ENCODE measurements at places on chromosomes 1 and 21. TPM values are rescaled to one million over a fixed set of nuclear protein-coding genes. Genes with fewer than 3 reads are reported as not detected.

DNA sequence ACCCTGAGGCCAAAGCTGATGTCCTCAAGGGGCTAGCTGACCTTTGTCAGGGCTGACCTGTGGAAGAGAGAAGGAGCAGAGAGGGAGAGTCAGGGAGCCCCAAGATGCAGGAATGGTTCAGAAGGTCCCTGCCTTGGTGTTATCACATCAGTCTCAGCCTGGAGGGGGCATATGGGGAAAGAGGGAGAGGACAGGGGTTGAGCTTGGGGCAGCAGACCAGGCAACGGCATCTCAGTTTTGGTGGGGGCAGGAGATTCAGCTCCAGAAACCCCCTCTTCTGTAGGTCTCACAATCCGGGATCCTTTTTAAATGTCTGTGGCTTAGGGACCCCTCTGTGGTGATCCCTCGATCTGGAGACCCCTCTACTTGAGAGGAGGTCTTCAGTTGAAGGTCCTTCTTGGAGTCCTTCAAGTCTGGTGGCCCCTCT, 815 bp downstream of the S100A13 start:
- no peak for DNase-seq

DNA sequence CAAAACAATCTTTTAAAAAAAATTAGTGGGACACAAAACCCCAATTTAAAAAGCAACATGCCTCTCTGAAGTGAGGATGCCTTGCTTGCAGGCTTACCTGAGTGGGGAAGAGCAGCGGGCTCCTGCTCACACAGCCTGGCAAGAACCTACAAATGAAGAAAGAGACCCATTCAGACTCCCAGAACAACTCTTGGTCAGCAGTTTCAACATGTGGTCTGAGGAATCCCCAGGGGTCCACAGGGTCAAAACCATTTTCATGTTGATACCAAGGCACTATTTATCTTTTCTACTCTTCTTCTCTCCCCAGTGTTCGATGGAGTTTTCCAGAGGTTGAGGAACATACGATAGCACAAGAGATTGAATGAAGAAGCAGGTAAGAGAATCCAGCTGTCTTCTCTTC, 55.9 kb downstream of the SIPA1L2 start:
- no peak for DNase-seq

GRCh38 chr1:153658400-153659174, at the start of gene SNAPIN:
Gene SNAPIN (plus strand): TSS chr1:153658703. CDS start chr1:153658744, 41 bp downstream.
- DNase-seq, result peak; percentile 88

OR6K2 gene
- not detected for total RNA-seq

GRCh38 chr1:230391776-230392535, 34.2 kb downstream of the PGBD5 start:
- DNase-seq, result no peak

GRCh38 chr1:11394592-11395245, 84.2 kb upstream of the DISP3 start:
- no peak for DNase-seq

- peak; percentile 41 for DNase-seq
Observed at GRCh38 chr1:55277377-55278130, 62.4 kb upstream of the USP24 start.

HSD3B2 gene
- total RNA-seq, result not detected

- no peak for DNase-seq
Observed at GRCh38 chr1:63651161-63651701, 58.0 kb downstream of the PGM1 start.

ADGRL4 gene
- 1.2 TPM for total RNA-seq

DNA sequence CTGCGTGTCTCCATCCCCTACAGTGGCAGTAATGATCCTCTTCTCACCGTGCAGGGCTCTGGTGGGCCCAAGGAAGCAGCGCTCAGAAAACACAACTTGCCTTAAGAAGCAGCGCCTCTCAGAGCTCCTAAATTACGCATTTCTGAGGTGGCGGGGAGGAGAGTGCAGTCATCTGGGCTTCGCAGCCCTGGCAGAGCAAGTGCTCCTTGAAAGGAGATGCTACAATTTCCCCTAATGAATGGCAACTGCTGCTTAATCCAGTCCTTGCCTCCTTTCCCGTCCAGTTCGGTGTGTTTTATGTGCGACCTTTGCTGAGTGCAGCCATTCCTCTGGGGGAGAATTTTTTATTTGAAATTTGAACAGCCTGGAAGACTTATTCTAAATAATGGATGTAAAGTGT, 287.3 kb downstream of the PTPRU start:
- DNase-seq, result no peak

DNA sequence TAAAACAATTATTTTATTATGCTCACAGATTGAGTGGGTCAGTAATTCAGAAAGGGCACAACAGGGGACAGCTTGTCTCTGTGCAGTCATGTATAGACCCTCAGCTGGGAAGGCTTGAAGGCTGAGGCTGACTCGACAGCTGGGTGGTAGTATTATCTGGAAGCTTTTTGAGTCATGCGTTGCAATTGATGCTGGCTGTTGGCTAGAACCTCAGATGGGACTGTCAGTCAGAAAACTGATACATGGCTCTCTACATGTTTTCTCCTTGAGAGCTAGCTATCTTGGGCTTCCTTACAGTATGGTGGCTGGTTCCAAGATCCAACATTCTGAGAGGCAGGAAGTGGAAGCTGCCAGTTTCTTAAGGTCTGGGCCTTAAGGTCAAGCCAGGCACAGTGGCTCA, 61.5 kb upstream of the SELENON start:
- no peak for DNase-seq

DNA sequence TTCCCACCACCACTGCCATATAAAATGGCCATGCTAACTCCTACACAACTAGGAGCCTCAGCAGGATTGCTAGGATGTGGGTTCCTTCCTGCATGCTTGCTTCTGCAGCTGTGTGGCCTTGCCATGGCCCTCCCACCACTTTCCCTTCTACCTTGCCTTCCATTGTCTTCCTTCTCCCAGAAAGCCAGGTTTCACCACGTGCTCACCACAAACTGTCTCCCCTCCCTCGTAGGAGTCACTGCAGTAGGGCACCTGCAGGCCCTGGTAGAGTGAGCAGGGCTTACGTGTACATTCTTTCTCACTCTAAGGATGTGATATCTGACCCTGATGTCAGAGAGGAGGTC, 3.7 kb downstream of the C1orf226 start:
- DNase-seq, result no peak

GRCh38 chr1:86621286-86621685, 74.4 kb downstream of the CLCA4 start:
- DNase-seq, result no peak

GRCh38 chr1:66752671-66753371, 562 bp downstream of the DYNLT5 start:
- DNase-seq, result no peak

SHISAL2A gene
- total RNA-seq, result not detected

RNU1-3 gene
- under 0.01 TPM for total RNA-seq

SV2A gene
- 73.0 TPM for total RNA-seq

WDR77 gene
- 20.8 TPM for total RNA-seq

GRCh38 chr1:170247751-170248521, 102.2 kb downstream of the NTMT2 start:
- no peak for DNase-seq

DNA sequence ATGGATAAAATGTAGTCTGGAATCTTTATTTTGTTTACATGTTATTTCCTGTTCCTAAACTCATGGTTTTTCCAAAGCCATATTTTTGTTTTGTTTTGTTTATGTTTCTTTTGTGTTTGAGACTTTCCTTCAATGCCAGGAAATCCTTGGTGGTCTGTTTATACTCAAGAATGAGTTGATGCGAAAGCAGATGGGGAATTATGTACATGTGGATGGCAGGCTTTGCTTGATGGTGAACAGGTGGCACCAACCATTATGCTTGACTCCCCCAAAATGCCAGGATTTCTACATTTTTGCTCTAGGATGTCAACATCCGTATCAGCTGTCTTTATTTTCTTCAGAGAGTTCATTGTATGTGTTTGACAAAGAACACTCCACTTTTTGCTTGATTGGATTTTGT, 448.5 kb downstream of the PRDM2 start:
- DNase-seq, result no peak

GRCh38 chr1:10671090-10671489, 125.4 kb downstream of the CASZ1 start:
- DNase-seq, result no peak

DNA sequence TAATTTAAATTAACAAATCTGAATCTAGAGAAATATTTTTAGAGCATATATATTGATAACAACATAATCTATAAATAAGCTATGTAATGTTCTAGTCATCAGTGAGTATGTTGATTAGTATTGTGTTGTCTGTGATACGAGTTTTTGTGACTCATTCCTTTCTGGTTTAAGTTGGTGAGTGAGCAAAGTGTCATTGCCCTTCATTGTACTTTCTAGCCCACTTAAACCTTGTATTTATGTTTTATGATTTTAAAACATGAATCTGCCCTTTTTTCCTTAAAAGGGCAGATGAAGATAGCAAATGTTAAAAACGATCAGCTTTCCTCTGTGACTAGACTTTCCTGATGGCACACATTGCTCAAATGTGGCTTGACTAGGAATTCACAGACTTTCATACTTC, 38.5 kb downstream of the MACO1 start:
- DNase-seq, result no peak

DNA sequence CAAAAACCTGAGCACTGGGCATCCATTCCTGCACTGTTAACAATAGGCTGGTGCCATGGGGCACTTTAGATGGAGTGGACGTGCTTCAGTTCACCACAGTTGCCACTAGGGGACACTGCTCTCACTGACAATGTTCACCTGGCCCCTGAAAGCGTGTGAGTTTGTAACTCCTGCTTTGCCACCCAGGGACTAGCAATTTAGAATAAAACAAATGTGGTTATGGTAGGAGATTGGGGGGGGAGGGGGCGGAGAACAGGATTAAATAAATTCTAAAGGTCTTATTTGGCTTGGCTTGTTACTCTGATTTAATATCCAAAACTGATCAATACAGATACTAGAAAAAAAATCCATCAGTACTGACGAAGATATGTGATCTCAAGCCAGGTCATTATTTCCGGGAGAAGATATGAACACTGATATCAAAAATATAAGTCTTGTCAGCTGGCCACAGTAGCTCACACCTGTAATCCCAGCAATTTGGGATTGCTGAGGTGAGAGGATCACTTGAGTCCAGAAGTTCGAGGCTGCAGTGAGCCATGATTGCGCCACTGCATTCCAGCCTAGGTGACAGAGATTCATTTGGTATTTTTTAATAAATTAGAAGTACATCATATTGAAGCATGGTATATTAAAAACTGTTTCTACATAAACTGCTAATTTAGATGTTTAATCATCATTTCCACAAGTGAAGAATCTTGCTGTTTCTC, 23.2 kb downstream of the INTS7 start:
- peak; percentile 59 for DNase-seq

DNA sequence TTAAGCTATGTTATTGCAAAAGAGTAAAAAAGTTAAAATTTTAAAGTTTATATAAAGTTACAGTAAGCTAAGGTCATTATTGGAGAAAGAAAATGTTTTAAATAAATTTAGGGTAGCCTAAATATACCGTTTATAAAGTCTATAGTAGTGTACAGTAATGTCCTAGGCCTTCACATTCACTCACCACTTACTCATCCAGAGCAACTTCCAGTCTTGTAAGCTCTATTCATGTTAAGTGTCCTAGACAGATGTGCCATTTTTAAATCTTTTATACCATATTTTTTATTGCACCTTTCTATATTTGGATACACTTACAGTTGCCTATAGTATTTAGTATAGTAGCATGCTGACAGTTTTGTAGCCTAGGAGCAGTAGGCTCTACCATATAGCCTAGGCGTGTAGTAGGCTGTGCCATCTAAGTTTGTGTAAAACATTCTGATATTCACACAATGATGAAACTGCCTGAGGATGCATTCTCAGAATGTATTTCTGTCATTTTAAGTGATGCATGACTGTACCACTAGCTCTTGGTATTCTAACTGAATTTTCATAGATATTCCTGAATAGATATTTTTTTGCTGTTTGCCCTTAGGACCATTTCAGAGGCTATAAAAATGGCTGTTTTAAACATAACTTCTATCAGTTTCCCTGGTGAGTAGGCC, 26.8 kb downstream of the PPP2R5A start:
- DNase-seq, result no peak
